ENCODE measurements at places on chromosomes 12 and 14.

DNA sequence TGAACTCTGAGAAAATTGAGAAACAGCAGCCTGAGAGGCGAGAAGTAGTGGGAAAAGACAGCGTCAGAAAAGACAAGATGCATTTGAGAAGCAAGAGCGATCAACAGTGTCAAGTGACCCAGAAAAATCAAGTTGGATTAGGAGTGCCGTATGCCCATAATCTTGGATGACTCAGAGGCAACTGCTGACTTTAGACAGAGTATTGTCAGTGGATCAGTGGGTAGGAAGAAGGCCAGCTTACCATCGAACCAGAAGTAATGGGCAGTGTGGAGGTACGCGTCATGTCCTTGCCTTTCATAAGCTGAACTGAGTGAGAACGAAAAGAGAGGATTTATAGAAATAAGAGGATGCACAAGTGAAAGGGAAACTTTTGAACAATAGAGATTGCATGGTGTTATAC, 151.0 kb upstream of the NAV3 start:
- DNase-seq = no peak

- DNase-seq = no peak
Measured at GRCh38 chr12:50678650-50679365, 85.1 kb upstream of the ATF1 start.

DNA sequence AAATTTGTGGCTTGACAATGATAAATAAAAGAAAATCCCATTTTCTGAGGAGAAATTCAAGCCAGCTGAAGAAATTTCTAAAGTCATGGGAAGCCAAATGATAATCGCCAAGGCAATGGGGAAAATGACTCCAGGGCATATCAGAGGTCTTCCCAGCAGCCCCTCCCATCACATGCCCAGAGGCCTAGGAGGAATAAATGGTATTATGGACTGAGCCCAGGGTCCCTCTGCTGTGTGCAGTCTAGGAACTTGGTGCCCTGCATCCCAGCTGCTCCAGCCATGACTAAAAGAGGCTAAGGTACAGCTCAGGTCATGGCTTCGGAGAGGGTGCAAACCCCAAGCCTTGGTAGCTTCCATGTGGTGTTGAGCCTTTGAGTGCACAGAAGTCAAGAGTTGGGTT, 4.4 kb downstream of the CLEC12A start:
- DNase-seq = no peak

DNA sequence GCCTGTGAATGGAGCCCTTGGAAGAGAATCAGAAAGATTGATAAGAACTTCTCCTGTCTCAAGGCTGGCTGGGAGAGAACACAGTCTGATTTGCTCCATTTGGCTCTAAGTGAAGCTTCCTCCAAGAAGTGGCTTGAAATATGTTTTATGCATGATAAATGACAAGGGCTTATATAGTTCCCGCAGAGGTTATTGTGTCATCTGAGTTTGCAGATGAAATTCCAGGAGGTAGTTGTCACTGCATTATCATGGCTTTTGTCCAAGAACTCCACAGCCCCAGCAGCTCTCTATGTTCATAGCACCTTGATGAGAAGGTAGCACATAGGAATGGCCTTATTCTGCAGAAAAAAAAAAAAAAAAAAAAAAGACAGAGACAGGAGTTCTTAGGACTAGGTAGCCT, 108.5 kb downstream of the DACT1 start:
- DNase-seq = no peak

GRCh38 chr14:81829447-81829846, 295.8 kb upstream of the SEL1L start:
- no peak for DNase-seq

DNA sequence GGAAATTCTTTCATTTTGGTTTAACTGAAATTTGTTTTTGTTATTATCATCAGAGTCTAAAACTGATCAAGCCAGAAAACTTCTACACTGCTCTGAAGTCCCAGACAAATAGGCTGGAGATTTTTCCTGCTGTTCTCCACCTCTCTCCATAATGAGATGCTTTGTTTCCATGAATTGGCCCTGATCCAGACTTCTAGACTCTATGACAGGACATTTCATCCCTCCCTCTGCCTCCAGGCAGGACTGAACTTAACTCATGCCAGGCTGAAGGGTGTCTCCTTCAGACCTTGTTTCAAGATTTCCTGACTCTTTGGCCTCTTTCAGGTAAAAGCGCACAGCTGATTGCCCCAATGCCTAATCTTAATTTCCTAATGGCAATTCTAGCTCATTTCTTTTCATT, 69.1 kb upstream of the HOXC13 start:
- no peak for DNase-seq

- DNase-seq = no peak
Measured at GRCh38 chr12:2679816-2680675, 114.7 kb upstream of the FKBP4 start.

DNA sequence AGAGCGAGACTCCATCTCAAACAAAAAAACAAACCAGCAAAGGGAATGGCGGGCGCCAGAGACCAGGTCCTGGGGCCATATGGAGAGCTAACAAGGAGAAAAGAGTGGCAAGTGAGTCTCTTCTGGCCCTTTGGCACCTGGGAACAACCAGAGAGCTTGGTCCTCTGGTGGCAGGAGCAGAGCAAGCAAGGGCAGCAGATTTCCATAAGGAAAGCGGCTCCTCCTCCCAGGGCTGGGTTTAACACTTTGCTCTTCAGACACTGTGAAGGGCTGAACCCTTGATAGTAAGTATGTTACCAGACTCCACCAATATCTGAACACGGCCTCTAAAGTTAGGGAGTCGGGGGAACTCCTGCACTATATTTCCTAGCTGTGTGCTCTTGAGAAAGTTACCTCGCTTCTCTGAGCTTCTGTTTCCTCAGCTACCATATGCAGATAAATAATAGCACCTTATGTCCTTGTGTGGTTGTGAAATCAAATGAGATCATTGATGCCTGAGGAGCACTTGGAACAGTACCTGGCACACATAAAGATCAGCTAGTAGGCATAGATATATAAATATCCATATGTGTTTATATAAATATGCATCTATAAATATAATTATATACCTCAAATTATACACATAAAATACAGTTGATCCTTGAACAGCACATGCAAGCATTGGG, 33.4 kb upstream of the PLEKHG6 start:
- DNase-seq = no peak

DNA sequence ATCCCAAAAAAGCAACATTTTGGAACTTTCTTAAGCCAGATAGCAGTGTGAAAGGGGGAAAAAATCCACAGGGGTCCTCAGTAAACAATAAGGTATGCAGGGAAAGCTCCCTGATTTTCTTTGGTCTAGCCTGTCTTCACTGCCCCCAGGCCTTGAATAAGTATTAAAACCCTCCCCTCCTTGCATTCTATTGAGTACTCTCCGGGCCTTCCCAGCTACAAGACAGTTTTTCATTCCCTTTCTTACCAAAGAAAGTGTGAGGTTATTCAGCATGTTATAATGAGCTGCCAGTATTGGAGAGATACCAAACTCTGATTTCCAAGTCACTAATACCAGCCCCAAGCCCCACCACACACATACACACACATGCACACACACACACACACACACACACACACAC, 59.8 kb upstream of the KIF21A start:
- DNase-seq = no peak

GRCh38 chr14:24408764-24409163, 10.0 kb downstream of the NYNRIN start:
- no peak for DNase-seq

- no peak for DNase-seq
Measured at GRCh38 chr12:41795910-41796309, 348.8 kb downstream of the GXYLT1 start.

DNA sequence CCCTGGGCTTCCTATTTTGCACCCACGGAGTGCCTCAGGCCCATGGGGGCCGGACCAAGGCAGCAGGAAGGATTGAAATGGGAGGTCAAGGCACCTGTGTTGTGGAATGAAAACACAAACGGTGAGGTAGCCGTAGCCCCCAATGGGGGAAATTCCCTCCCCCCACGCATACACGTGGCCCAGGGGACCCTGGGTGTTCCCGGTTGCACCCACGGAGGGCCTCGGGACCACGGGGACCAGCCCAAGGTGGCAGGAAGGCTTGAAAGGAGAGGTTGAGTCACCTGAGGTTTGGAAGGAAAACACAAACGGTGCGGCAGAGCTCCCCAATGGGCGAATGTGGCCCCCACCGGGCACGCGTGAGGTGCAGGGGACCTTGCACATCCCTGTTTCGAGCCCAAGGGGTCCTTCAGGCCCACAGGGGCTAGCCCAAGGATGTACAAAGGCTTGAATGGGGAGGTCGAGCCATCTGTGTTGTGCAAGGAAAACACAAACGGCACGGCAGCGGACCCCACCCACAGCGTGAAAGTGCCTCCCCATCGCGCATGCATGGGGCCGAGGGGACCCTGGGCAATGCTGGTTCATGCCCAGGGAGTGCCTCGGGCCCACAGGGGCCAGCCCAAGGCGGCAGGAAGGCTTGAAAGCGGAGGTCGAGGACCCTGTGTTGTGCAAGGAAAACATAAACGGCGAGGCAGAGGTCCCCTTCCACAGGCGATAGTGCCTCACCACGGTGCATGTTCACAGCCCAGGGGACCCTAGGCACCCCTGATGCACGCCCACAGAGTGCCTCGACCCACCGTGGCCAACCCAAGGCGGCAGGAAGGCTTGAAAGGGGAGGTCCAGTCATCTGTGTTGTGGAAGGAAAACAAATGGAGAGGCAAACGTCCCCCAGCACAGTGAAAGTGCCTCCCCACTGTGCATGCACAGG, 376.7 kb downstream of the ALG10 start:
- no peak for DNase-seq

Measured in stimulated activated CD8-positive, alpha-beta memory T cell treated with anti-CD3 and anti-CD28 coated beads, Interleukin-7, amount 100 ng/mL, for 24 hours (primary cell).